ENCODE measurements at places on chromosomes 7 and 10.
A peak's percentile ranks its signal among the peaks of the same experiment; 100 is the strongest.

DNA sequence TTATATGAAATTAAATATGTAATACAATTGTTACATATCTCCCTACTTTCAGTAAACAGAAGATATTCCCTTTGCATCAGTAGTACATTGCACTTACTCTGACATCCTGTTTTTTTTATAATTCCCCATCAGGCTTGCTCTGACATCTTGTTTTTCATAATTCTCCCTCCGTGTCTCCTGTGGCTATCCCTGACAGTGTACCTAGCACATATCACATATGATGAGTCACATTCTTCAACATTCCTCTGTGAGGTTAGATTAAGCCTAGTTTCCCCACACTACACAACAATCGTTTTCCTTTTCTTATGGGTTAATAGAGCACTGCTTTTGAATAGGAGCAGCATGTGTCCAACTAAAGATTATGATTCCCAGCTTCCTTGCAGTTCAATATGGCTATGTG is 250.6 kb upstream of the NPVF start:
- no peak for DNase-seq
- no peaks in the 10 kb centered on the region for H3K36me3 ChIP-seq
- H3K27ac ChIP-seq = no peak overlapping the region
- no peak overlapping the region for H3K4me3 ChIP-seq
- H3K4me1 ChIP-seq = no peaks in the 10 kb centered on the region

GRCh38 chr10:132184816-132185593 is 1.7 kb upstream of the DPYSL4 start:
- H3K27me3 ChIP-seq = peaks cover 57% of the 10 kb centered on the region
- H3K36me3 ChIP-seq = no peaks in the 10 kb centered on the region
- no peak overlapping the region for H3K4me3 ChIP-seq
- no peak overlapping the region for H3K27ac ChIP-seq
- DNase-seq = no peak
- peaks cover 27% of the 10 kb centered on the region for H3K4me1 ChIP-seq

GRCh38 chr7:121030308-121030707 is 41.8 kb downstream of the CPED1 start:
- no peaks in the 10 kb centered on the region for H3K4me1 ChIP-seq
- no peaks in the 10 kb centered on the region for H3K27me3 ChIP-seq

GRCh38 chr10:78618050-78618449 is 450.7 kb upstream of the ZMIZ1 start:
- peaks cover 30% of the 10 kb centered on the region for H3K27me3 ChIP-seq
- no peak overlapping the region for H3K4me3 ChIP-seq
- no peak for DNase-seq
- no peaks in the 10 kb centered on the region for H3K36me3 ChIP-seq
- no peaks in the 10 kb centered on the region for H3K4me1 ChIP-seq

DNA sequence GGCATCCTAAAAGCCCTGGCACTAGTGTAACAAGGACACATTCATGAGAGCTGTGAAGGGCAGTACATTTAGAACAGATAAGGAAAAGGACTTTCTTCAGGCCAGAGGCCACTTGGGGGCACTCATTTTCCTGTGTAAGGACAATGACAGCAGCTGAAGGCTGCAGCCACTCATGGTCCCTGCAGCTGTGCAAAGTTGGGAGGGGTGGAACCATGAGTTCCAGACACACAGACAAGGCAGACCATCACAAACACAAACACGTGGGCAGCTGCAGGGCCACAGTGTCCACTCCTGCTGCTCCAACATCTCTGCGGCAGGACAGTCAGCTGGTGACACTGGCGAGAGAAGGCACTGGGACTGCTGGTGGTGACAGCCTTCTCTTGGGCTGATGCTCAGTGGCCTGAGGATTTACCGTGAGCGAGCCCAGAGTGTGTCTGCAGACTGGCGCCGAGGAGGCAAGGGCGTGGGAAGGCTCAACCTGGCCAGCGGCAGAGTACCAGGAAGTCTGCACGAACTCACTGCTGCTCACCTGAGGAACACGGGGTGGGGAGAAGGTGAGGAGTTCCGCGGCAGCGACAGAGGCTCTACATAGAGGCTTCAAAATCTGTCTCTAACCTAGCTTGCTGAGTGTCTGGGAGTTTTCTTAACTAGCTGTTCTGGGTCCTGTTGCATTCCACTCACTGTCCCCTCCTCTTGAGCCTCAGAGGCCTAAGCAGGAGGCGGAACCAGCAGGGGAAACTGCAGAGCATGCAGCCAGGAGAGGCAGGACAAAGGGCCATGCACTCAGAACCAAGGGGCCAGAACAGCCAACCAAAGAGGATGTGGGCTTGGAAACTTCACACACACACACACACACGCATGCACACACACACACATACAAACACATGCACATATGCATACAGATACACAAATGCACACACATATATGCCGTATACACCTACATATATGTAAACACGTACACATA is 76.5 kb upstream of the DDC start:
- H3K27me3 ChIP-seq = no peaks in the 10 kb centered on the region
- H3K4me1 ChIP-seq = peaks cover 6% of the 10 kb centered on the region
- peaks cover 15% of the 10 kb centered on the region for H3K36me3 ChIP-seq
- no peak overlapping the region for H3K27ac ChIP-seq

GRCh38 chr7:145696071-145696470 is 420.5 kb upstream of the CNTNAP2 start:
- no peaks in the 10 kb centered on the region for H3K36me3 ChIP-seq
- DNase-seq = peak; percentile 11
- H3K27me3 ChIP-seq = no peaks in the 10 kb centered on the region
- no peaks in the 10 kb centered on the region for H3K4me1 ChIP-seq
- H3K27ac ChIP-seq = no peak overlapping the region
- H3K4me3 ChIP-seq = no peak overlapping the region

DNA sequence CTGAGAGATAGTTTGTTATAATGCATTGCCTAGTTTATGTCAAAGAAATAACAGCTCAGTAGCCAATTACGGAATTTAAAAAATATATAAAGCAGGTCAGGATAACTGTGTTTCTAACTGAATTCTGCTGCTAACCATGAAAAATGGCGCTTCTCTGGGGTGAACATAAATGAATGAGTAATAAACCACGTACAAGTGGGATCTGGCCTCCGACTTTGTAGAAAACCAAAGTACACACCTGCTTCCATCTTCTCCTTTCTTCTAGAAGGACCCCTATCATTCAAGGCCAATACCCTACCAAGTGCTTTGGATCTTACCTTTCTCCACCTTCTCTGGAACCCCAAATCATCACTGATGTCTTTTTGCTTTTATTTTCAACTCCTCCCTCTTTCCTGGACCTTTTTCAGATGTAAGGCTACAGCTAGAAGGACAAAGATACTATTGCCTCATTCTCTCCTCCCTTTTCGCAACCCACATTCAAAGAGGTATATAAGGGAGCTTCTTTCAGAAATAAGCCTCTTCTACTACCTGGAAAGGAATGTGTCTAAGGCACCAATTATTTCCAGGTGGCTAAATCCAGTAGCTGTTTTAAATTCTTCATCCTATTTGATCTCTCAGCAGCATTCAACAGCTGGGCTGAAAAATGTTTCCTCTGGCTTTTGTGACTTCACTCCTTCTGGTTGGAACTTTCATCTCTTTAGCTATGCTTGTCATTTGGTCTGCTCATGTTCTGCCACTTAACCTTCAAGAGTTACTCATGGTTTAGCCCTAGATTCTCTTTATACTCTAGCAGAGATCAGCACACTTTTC is 37.7 kb downstream of the NAMPT start:
- H3K36me3 ChIP-seq = peaks cover 48% of the 10 kb centered on the region
- no peaks in the 10 kb centered on the region for H3K4me1 ChIP-seq
- no peak overlapping the region for H3K4me3 ChIP-seq
- peak; percentile 28 for DNase-seq

DNA sequence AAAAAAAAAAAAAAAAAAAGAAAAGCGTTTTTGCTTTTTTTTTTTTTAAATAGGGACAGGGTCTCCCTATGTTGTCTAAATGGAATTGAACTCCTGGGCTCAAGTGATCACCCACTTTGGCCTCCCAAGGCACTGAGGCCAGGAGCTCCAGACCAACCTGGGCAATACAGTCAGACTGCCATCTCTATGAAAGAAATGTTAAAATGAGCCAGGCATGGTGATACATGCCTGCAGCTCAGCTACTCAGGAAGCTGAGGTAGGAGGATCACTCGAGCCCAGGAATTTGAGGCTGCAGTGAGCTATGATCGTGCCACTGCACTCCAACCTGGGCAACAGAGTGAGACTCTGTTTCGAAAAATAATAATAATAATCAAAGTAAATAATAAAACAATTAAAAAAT is 16.5 kb upstream of the LMTK2 start:
- no peaks in the 10 kb centered on the region for H3K4me1 ChIP-seq
- H3K4me3 ChIP-seq = no peak overlapping the region
- no peak overlapping the region for H3K27ac ChIP-seq

DNA sequence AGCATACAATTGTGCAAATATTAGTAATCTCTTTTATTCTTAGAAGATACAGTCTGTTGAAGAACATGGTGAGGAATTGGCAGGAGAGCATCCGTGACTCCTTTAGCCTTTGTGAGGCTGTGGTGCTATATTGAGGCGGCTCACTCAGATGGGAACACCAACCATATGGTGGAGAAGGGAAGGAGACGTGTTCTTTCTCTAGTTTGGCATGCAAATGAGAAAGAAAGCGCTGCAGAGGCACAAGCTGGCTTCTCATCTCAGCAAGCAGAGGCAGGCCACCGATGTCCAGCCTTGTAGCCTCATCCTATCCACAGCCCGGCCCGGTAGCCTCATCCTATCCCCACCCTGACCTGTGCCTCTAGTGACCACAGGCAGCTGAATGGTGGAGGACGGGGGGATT is 288.3 kb downstream of the CAMK1D start:
- no peak overlapping the region for H3K4me3 ChIP-seq
- H3K4me1 ChIP-seq = peaks cover 20% of the 10 kb centered on the region
- H3K27me3 ChIP-seq = no peaks in the 10 kb centered on the region
- H3K27ac ChIP-seq = no peak overlapping the region
- H3K36me3 ChIP-seq = peaks cover 4% of the 10 kb centered on the region

DNA sequence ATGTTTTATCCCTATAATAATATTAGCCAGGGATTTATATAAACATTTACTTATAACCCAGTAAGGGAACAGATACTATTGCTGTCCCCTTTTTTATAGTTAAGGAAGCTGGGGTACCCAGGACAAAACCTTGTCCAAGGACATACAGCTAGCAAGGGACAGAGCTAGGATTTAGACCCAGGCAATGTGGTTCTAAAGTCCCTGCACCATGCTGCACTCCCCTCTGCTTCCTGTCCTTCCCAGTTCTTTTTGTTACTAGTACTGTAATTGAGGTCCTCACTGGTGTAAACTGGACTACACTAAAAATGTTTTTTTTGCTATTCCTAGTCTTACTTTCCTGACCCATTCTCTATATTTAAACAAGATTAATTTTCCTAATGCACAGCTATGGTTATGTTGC is 16.6 kb downstream of the KLHDC10 start:
- H3K27me3 ChIP-seq = no peaks in the 10 kb centered on the region
- no peak for DNase-seq
- no peak overlapping the region for H3K27ac ChIP-seq
- H3K4me1 ChIP-seq = peaks cover 1% of the 10 kb centered on the region
- peaks cover 5% of the 10 kb centered on the region for H3K36me3 ChIP-seq
- no peak overlapping the region for H3K4me3 ChIP-seq

- no peaks in the 10 kb centered on the region for H3K4me1 ChIP-seq
- H3K4me3 ChIP-seq = no peak overlapping the region
- no peaks in the 10 kb centered on the region for H3K27me3 ChIP-seq
- no peak overlapping the region for H3K27ac ChIP-seq
- peaks cover 16% of the 10 kb centered on the region for H3K36me3 ChIP-seq
- no peak for DNase-seq
Observed at GRCh38 chr10:117509573-117509972, 33.0 kb upstream of the EMX2 start.

DNA sequence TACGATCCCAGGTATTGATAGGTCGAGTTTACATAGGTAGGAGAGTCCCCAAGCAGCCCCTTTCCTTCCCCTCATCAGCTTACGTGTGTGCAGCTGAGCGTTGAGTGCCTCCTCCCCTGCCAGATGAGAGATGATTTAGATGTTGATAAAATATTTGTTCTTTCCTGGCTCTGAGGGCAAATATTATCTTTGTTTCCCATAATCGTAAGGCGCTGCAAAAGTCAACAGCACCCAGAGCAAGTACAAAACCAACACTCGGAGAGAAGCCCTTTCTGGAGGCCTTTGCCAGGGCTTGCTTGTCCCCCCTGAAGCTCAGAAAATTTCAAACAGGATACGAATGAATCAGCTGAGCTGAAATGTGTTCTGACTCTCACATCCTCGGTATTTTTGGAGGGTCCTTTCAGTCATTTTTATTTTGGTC is 683.2 kb downstream of the LRMDA start:
- H3K27ac ChIP-seq = no peak overlapping the region
- H3K36me3 ChIP-seq = no peaks in the 10 kb centered on the region
- no peaks in the 10 kb centered on the region for H3K27me3 ChIP-seq
- no peak for DNase-seq

DNA sequence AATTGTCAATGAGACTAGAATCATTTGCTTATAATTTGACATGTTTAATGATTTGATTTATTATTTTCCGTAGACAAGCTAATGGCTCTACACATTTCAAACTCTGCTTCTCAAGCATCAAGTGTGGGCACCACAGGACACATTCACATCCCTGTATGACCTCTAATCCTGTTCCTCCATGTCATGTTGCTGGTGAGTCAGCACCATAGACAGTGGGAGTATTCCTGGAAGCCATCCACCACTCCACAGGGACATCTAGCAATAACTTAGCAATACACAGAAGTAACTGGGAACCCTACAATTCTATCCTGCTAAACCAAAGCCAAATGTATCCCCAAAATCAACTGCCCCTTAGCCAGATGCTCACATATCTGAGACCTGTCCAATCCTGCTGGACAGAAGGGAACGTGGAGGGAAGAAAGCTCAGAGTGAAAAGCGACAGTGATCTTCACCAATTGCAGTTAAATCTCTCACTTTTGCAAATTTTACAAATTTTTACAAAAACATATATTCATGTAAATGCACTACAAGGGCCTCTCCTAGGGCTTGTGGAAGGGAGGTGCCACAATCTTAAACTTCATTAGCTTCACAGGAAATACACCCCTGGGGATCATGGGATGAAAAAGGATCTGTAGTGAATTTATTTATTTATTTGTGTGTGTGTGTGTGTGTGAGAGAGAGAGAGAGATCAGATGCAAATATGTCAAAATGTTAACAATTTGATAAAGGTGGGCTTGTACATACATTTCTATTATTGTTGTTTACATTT is 126.5 kb downstream of the GFRA1 start:
- peak; percentile 25 for DNase-seq
- H3K4me1 ChIP-seq = peaks cover 2% of the 10 kb centered on the region
- no peaks in the 10 kb centered on the region for H3K27me3 ChIP-seq
- H3K4me3 ChIP-seq = no peak overlapping the region
- H3K27ac ChIP-seq = no peak overlapping the region

- no peaks in the 10 kb centered on the region for H3K36me3 ChIP-seq
- no peaks in the 10 kb centered on the region for H3K27me3 ChIP-seq
- DNase-seq = no peak
Observed at GRCh38 chr7:97078023-97078969, 39.2 kb upstream of the SDHAF3 start.

GRCh38 chr7:38796626-38797501 is 112.1 kb downstream of the VPS41 start:
- no peaks in the 10 kb centered on the region for H3K27me3 ChIP-seq
- peaks cover 20% of the 10 kb centered on the region for H3K36me3 ChIP-seq
- no peaks in the 10 kb centered on the region for H3K4me1 ChIP-seq
- no peak overlapping the region for H3K27ac ChIP-seq

Data from mesenchymal stem cell (in vitro differentiated cells and primary cell).